ENCODE measurements at places on chromosomes 7 and 10.

DNA sequence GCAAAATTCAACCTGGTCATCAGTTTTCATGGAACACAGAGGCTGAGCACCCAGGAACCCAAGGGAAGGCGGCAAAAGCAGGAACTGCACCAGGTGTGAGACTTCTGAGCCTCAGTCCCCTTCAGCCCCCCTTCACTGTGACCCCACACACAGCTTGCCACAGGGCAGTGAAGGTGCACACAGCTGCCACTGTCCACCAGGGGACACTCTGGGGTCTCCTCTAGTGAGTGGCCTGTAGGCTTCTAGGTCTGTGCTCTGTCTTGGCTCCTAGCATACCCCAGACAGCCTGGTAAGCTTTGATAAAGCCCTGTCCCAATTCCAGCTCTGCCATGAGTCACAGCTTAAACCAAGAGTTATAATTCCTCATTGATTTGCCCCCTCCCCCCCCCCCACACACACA lies 12.1 kb downstream of the KCNH2 start:
- DNase-seq: no peak

- no peak for DNase-seq
Measured at GRCh38 chr10:46528675-46529615, 27.5 kb downstream of the GPRIN2 start.

DNA sequence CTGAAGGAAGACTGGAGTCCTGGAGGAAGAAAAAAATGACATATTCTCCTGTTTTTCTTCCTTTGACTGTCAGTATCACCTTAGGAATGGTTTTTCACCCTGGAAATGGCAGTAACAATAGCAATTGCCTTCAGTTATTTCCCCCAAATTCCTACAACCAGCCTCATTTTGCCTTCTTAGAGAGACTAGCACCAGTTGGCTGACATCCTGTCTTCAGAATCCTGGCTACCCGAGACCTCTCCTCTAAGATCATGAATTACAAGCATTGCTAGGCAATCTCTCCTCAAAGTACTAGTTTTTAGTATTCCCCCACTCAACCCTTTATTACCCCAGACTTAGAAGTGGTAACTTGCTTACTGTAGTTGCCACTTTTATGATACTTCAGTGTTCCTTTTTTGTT lies 53.4 kb downstream of the TAS2R16 start:
- no peak for DNase-seq

DNA sequence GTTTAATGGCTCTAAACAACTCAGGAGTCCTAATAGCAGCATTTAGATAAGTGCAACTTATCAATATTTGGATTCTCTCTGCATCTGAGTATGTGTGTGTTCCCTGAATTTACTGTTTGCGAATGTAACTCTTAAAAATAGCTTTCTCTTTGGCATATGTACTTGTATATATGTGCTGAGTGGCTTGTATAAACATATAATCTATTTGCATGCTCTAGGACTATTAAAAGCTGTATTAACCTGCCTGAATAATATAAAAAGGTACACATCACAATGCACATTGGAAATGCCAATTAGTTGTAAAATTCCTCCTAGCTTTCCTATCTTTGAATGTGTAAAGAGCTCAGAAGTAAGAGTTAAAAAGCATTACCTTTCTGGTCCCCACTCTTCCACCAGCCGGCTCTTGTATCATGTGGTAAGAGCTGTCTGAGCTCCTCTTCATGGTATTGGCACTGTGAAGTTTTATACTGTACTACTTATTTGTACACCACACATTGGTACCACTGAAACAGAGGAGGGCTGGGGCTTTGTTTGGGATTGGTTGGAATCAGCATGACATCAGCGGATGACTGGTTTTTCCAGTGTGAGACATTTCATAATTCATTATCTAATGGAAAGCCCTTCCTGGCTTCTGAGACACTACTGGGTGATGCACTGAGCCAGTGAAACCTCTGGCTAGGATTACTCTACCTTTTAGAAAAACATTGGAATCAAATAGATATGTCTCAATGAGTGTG lies at the start of gene INHBA:
INHBA (minus strand) TSS at position 456 of the 737 bp plus-strand sequence. CDS start 2,716 bp downstream, outside the sequence.
- DNase-seq: peak; percentile 91

DNA sequence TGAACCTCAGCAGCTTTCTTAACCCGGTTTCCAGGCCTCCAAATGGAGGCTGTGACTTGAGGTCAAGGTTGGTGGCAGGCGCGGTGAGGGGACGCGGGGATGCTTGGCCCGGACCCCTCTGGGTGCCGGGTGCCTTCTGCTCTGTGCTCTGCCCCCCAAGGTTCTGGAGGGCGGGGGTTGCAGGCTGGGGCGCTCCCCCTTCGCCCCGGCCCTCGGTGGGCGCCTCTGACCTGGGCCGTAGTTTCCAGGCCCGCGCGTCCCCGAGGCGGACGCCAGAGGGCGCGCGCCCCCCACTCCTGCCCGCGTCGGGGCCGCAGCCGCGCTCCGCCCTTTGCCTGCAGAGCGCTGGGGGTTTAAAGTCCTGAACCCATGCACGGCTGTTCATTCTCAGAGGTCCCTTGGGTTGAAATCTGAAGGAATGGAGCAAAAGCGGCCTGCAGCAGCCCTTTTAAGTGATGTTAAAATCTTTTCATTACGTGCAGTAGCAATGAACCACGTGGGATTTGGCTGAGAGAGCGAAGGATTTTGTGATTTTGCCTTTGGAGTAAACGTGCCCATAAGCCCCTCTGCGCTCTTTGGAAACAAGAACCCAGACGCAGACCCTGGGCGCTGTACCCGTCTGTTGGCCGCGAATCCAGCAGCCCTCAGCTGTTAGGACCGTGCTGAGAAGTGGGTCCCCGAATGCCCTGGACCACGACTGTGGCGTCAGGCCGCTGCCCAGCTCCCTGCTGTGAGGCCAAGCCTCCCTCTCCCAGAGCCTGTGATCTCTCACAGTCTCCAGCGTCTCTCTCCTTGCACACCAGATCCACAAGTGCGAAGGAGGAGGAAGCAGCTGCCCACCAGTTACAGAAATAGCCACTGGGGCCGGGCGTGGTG lies 135.0 kb downstream of the ACTR3B start:
- peak; percentile 18 for DNase-seq

- DNase-seq: no peak
Measured at GRCh38 chr10:118505363-118505762, 90.1 kb downstream of the PRLHR start.

DNA sequence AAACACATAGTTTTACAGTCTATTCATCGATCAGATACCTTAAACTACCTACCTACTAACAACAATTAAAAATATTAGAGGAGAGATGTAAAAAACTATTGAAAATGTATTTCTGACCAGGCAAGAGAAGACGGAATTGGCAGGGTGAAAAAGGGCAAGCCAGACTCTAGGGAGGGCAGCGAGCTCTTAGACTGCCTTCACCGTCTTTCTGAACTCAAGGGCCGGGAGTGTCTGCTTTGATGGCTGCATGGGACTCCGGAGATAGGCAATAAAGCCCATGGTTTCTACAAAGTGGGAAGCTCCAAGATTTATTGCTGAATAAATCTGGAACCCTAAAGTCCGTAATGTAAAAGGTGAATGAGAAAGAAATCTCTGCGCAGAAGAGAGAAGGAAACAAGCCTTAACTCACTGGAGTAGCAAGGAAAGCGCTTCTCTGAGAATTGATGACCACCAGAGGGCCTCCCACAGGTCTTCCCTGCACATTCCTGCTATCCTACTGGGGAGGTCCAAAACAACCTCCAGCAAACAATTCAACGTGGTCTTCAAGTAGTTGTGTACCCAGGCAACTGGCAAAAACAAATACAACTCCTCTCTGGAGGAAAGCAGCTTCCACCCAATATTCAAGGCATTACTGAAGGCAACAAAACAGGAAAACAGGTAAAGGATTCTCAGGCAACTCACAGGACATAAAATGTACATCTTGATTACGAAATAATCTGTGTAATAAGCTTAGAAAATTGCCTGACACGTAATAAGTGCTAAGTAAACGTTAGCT lies 181.3 kb downstream of the SDK1 start:
- no peak for DNase-seq

DNA sequence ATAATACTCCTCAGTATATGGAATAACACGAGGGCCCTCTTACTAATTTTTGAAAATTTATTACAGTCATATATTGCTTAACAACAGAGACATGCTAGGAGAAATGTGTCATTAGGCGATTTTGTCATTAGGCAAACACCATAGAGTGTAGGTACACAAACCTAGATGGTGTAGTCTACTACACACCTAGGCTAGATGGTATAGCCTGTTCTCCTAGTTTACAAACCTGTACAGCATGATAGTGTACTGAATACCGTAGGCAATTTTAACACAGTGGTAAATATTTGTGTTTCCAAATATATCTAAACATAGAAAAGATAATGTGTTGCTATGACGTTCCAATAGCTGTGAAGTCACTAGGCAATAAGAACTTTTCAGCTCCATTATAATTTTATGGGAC lies 12.8 kb downstream of the OR2F1 start:
- DNase-seq: no peak

DNA sequence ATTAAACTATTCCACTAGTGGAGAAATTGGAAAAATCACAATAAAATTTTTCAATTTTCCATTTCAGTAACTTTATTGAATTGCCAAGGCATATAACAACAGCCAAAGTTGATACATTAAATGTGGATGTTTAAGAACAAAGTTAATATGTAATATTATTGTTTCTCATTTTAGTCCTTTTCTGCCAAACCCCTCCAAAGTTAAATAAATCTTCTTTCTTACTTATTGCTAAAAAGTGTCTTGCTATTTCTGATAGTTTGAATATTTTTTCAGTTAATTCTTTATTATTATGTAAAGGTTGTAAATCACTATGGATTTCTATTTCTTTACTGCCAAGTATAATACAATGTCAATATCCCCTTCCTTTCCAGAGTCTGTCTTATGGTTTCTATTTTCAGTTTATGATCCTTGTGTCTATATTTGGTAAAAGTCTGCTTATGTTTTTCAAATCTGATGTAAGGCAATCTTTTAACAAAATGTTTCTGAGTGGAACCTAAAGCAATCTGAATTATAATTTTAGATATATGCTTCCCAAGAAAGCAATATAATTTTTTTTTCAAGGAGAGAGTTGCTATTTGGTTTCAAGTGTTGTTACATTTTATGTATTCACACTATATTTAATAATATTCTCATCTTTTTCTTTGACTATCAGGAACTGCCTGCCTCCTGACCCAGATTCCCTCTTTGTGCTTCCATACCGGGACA lies 80.3 kb upstream of the RHOBTB1 start:
- DNase-seq: no peak

- DNase-seq: no peak
Measured at GRCh38 chr10:110609605-110610004, 34.5 kb upstream of the RBM20 start.

GRCh38 chr10:129323879-129324278 lies 143.2 kb upstream of the MGMT start:
- no peak for DNase-seq

GRCh38 chr10:79046741-79047583 lies 21.8 kb upstream of the ZMIZ1 start:
- DNase-seq: peak; percentile 64

DNA sequence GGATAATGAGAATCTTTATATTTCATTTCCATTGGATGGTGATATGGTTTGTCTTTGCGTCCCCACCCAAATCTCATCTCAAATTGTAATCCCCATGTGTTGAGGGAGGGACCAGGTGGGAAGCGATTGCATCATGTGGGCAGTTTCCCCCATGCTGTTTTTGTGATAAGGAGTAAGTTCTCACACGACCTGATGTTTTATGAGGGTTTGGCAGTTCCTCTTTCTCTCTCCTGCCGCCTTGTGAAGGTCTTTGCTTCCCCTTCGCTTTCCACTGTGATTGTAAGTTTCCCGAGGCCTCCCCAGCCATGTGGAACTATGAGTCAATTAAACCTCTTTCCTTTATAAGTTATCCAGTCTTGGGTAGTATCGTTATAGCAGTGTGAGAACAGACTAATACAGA lies 59.4 kb downstream of the MTPN start:
- DNase-seq: no peak

GRCh38 chr7:152523916-152524315 lies 88.1 kb upstream of the KMT2C start:
- no peak for DNase-seq

DNA sequence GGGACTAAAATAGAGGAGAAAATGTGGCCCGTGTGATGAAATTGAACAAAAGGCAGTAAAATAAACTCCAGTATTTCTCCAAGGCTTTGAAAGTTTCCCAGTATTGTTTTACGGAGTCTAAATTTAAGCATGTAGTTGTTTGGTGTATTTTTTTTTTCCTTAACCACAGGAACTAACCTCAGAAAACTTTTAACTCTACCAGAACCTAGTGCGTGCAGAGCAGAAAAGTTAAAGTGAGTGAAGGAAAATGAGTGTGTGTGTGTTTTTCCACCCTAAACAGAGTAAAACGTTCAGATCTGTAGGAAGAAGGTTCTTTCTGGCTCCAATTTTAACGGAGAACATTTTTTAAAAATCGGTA lies 812 bp downstream of the PROSER2 start:
- DNase-seq: no peak

GRCh38 chr10:36278176-36278575 lies 636.1 kb upstream of the FZD8 start:
- DNase-seq: no peak

- peak; percentile 77 for DNase-seq
Measured at GRCh38 chr10:97234400-97234799, 48.6 kb upstream of the SLIT1 start.

- no peak for DNase-seq
Measured at GRCh38 chr7:106768324-106768751, 96.7 kb upstream of the PIK3CG start.
